Cerebellar nuclear complex (tissue), 1 donor: ENCODE measurements at places on chromosomes 5 and 9.

DNA sequence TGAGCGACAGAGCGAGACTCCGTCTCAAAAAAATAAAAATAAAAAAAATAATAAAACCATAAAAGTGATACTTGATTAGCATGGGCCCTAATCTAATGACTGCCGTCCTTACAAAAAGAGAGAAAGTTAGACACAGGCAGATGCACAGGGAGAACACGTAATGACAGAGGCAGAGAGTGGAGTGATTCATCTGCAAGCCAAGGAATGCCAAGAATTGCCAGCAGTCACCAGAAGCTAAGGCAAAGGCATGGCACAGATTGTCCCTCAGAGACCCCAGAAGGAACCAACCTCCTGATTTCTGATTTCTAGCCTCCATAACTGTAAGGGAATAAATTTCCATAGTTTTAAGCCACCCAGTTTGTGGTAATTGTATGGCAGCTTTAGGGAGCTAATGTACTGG lies 79.6 kb upstream of the FREM1 start:
- DNase-seq: no peak

DNA sequence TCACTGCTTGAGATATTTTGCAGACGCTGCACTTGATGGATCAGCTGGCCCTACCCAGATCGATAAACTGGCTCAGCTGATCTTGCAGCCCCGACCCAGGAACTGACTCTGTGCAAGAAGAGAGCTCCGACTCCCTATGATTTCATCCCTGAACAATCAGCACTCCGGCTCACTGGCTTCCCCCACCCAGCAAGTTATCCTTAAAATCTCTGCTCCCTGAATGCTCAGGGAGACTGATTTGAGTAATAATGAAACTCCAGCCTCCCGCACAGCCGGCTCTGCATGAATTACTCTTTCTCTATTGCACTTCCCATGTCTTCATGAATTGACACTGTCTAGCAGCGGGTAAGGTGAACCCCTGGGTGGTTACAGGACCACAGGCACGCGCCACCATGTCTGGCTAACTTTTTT lies 16.9 kb upstream of the NANS start:
- no peak for DNase-seq

DNA sequence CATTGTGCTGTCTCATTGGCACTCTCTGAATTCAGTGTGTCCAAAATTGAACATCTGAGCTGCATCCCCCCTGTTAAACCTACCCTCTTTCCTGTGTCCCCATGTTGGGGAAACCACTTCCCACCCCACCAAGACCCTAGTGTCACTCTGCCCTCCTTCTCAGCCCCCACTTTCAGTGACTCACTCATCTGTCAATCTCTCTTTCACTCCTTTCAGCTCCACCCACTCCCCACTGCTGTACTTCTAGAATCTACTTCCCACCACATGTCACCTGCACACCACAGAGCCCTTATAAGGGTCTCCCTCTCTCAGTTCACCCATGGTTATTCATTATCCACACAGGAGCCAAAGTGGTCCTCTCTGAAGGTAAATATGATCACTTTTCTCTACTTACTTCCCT lies 5.8 kb upstream of the SPOCK1 start:
- no peak for DNase-seq

DNA sequence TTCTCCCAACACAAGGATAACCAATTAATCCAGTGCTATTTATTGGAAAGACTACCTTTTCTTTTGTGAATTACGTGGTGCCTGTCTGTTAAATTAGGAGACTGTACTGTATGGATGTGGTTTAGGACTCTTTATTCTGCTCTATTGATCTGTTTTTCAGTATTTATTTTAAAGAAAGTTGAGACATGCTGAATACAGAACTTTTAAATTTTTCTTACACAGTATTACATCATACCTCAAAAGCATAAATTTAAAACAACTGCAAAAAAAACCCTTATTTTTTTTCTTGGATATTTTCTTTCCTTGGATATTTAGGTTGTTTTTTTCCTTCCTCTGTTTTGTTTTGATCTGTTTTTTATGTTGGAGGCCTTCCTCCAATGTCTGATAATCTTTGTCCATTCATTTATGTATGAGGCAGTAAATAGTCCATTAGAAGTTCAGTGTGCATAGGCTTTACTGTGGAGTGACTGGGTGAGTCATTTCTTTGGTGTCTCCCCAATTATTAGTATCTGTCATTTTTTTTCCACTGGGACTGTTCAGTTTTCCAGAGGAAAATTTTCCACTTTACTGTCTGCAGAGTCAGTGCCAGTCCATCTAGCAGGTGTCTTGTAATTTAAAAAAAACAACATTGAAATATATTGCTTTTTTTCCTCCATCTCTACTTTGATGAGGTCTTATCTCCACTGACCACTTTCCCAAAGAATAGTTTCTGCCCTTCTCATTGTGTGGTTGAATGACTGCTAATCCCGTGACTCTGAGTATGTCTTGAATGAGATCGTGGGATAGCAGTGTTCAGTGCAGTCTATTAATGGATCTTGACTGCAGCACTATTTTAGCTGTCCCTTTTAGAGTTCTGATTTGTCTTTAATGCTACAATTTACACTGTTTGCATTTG lies 15.2 kb downstream of the CYSTM1 start:
- no peak for DNase-seq

GRCh38 chr9:134568116-134568515 lies 73.5 kb upstream of the COL5A1 start:
- DNase-seq: no peak

DNA sequence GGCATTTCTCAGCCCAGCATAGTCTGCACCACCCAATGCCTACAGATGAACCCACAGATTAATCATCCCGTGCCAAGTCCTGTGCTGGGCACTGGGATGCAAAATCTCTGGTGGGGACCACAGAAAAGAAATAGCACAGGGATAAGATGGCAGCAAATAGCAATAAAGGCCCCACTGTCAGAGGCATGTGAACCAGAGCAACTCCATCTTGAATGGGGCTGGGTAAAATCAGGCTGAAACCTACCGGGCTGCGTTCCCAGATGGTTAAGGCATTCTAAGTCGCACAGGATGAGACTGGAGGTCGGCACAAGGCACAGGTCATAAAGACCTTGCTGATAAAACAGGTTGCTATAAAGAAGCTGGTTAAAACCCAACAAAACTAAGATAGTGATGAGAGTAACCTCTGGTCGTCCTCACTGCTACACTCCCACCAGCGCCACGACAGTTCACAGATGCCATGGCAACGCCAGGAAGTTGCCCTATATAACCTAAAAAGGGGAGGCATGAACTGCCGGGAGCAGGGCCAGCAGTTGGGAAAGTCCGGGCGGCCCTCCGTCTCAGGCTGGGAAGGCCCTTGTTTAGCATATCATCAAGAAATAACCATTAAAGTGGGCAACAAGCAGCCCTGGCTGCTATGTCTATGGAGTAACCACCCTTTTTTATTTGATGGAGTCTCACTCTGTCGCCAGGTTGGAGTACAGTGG lies 65.2 kb downstream of the C9orf50 start:
- DNase-seq: no peak

DNA sequence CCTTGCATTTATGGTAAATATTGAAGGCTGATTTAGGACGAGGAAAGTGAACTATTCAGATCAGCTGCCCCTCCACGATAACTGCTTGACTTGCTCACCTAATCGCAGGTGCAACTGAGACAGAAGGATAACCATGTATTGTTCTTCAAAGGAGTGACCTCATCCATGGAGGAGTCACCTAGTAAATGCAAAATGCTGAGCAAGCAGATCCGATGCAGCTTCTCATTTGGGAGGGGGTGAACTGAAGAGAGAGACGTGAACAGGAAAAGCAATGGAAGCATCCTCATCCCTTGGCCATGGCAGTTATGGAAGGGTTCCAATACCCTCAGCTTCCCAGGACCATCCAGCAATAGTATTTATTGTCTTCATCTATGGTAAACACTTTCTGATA lies 47.5 kb downstream of the RASGRF2 start:
- DNase-seq: no peak
